ENCODE measurements at places on chromosomes 13 and 19.
A peak's percentile ranks its signal among the peaks of the same experiment; 100 is the strongest.

DNA sequence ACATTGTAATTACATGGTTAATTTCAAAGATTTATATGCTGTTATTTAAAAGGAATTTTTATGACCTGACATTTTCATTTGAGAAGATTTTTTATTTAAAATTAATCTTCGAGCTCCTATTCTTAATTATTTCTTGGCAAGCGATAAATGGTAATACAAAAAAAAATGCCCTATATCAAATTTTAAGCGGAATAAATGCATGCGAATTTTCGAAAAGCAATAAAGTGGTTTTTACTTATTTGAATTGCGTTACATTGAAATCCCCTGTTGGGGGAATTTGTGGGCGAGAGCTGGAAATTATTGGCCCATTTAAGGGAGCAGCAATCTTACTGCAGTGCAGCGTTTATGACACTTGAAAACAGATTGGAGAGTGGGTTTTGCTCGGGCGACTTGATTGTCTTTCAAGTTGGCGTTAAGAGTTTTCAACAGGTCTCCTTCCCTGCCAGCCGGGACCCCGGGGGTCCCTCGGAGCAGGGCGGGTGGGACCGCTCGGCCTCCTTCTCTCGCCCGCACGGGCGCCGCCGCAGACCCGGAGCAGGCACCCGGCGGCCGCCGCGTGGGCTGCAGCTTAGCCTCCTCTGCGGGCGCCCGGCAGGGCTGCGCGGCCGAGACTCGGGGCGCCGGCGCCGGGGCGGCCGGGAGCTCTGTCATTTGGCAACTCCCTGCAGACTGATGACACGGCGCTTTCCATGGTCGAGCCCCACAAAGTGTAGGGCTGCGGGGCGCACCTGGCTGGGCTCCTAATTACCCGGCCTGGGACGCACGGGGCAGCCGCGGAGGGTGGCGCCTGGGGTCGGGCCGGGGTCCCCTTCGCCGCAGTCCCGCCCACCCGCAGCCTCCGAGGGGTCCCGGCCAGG lies 255.1 kb upstream of the SOX21 start:
- no peak overlapping the region for H3K27ac ChIP-seq
- H3K4me1 ChIP-seq, result peaks cover 7% of the 10 kb centered on the region
- peaks cover 70% of the 10 kb centered on the region for H3K27me3 ChIP-seq

GRCh38 chr19:1133471-1133929 lies 29.7 kb downstream of the GPX4 start:
- no peaks in the 10 kb centered on the region for H3K27me3 ChIP-seq
- H3K27ac ChIP-seq, result peak overlapping the region; percentile 68
- peak; percentile 66 for DNase-seq
- peak overlapping the region; percentile 57 for H3K4me3 ChIP-seq
- H3K36me3 ChIP-seq, result peaks cover 3% of the 10 kb centered on the region
- H3K4me1 ChIP-seq, result peaks cover 12% of the 10 kb centered on the region

DNA sequence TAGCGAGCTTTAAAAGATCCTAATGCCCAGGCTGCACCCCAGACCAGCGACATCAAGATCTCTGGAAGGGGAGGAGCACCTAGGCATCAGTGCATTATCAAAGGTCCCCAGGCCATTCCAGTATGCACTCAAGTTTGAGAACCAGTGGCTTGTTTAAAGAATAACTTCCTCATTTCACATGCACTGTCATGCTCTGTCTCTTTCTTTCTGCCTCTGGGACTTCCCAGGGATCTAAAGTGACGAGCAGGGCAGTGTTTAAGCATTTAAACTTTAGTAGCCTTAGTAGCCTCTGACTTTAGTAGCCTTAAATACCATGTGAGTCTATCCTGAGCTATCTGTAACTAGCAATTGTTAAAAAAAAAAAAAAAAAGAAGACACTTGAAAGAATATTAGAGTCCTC lies 8.9 kb upstream of the FARP1 start:
- H3K36me3 ChIP-seq, result no peaks in the 10 kb centered on the region
- peaks cover 19% of the 10 kb centered on the region for H3K27me3 ChIP-seq
- H3K4me1 ChIP-seq, result no peaks in the 10 kb centered on the region

DNA sequence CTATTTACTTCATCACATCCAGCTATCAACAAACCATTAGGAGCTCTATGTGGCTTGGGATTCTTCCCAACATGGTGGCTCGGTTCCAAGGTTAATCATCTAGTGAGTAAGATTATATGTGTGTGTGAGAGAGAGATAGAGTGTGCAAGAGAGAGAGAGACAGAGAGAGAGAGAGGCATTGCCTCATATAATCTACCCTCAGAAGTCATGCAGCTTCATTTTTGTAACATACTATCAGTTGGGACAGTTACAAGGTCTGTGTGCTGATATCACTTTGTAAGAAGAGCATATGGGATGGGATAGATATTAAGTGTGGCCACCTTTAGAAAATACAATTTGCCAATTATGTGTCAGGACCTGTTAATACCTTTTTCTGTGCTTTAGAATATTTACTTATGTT lies 104.1 kb downstream of the NDFIP2 start:
- no peak overlapping the region for H3K4me3 ChIP-seq
- no peaks in the 10 kb centered on the region for H3K36me3 ChIP-seq
- H3K27me3 ChIP-seq, result no peaks in the 10 kb centered on the region
- H3K4me1 ChIP-seq, result no peaks in the 10 kb centered on the region

DNA sequence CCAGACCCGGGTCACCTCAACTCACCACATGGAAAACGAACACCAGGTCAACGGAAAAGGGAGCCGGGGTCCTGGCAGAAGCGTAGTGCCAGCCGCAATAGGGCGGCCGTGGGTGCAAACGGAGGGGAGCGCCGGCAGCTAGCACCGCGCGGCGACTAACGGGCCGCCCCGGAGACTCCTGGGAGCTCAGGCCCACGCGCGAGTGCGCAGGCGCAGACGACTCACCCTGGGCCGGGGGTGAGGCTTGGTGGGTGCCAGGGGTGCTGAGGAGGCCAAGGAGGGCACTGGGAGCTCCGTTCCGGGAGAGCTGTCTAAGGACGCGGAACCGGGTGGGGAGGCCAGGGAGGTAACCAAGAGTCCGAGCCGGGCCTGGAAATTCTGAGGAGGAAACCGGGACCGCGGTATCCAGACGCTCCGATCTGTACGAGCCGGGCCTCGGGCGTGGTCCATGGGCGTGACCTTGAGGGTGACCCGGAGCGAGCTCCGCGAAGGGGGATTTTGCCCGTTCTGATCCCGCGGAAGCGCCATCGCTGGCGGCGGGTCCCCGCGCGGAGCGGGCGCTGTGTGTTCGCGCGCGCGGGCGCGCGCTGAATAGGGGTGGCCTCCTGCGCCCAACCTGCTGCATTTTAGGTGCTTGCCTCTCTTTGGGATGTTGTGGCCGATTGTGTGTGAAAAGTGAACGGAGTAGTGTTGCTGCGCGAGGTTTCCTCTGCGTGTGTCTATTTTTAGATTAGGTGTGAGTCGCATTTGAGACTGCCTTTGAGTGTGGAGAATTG lies at the start of gene ZNF382:
ZNF382 (plus strand) TSS at position 213 of the 776 bp plus-strand sequence. CDS start 4,602 bp downstream, outside the sequence.
- peaks cover 17% of the 10 kb centered on the region for H3K4me1 ChIP-seq
- H3K4me3 ChIP-seq, result peak within 1 kb of the TSS; percentile 87
- peak within 1 kb of the TSS; percentile 89 for H3K27ac ChIP-seq

GRCh38 chr13:106178816-106179215 lies 356.6 kb downstream of the EFNB2 start:
- no peak overlapping the region for H3K4me3 ChIP-seq
- H3K27me3 ChIP-seq, result no peaks in the 10 kb centered on the region
- no peaks in the 10 kb centered on the region for H3K4me1 ChIP-seq
- H3K27ac ChIP-seq, result no peak overlapping the region
- H3K36me3 ChIP-seq, result no peaks in the 10 kb centered on the region

GRCh38 chr13:104256701-104257100 lies 1190.5 kb upstream of the SLC10A2 start:
- no peaks in the 10 kb centered on the region for H3K4me1 ChIP-seq
- H3K27me3 ChIP-seq, result no peaks in the 10 kb centered on the region
- no peak overlapping the region for H3K4me3 ChIP-seq

DNA sequence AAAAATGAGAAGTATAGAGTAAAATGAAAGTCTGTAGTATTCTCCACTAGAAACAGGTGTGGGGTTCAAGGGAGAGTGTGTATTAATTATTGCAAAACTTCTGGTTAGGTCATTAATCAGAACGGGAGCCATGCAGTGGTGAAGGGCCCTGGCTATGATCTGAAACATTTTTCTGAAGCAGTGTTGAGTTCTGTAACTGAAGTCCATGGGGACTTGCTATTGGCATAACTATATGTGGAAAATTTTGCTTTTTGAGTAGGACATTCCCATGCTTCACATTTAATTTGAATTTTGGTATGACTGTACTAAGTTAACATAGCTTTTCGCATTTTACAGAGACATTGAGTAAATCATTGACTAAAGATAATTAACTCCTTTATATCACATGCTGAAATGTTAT lies 67.5 kb downstream of the LRCH1 start:
- H3K36me3 ChIP-seq, result no peaks in the 10 kb centered on the region
- peaks cover 20% of the 10 kb centered on the region for H3K4me1 ChIP-seq
- H3K4me3 ChIP-seq, result no peak overlapping the region
- DNase-seq, result no peak
- no peaks in the 10 kb centered on the region for H3K27me3 ChIP-seq
